ENCODE measurements at places on chromosomes 2 and 18.

GRCh38 chr18:5516841-5517240, 27.0 kb downstream of the EPB41L3 start:
- no peak for DNase-seq

DNA sequence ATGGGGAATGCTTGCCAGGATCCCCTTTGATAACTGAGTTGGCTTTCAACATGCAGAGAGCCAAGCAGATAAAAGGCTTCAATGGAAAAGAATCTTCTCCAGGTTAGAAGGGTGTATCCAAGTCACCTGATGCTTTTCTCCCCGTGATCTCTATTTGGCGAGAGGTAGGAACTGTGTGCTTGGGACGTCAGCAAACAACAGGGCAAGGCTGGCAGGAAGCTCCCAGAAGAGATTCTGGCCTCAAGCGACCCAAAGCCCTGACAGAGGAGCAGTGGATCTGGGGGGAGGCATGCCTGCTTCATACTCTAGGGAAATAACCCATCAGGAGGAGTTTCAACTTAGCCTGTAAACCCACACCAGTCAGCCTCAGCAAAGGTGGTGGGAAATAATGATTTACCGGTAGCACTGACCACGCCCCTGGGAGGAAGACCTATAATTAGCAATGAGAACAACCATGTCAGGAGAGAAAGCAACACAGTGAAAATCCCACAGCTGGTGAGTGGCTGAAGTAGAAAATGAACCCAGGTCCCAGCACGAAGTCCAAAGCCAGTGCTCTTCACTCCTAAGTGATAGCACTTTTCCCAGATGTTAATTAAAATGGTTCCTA, 76.3 kb upstream of the SEC11C start:
- DNase-seq = no peak

DNA sequence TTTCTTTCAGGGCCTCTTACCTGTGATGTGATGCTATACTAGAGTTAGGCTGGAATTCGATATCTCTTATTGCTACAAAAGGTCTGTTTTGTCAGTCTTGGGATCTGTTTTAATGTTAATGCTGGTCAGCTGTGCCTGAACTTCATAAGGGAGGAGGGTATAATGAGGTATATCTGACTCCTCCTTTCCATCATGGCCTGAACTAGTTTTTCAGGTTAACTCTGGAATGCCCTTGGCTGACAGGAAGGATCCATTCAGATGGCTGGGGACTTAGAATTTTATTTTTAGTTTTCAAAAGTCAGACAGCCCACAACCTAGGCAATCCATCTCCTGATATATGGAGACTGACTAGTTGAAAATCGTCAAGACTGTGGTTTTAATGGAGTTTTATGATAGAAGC, 35.9 kb upstream of the TBC1D8 start:
- DNase-seq = no peak

- no peak for DNase-seq
Observed at GRCh38 chr2:16318051-16318450, 347.6 kb downstream of the CYRIA start.

GRCh38 chr2:238922435-238922834, 74.5 kb downstream of the TWIST2 start:
- no peak for DNase-seq

GRCh38 chr18:2441544-2441943, 129.8 kb downstream of the METTL4 start:
- no peak for DNase-seq

- no peak for DNase-seq
Observed at GRCh38 chr2:101718993-101719571, 21.6 kb downstream of the MAP4K4 start.

GRCh38 chr2:447902-448665, 160.2 kb upstream of the ALKAL2 start:
- DNase-seq = peak; percentile 46
